HEK293T (cell line): ENCODE measurements at places on chromosomes 7 and 10.

- no peak for DNase-seq
These were observed 427.8 kb downstream of the CALN1 start for GRCh38 chr7:71984348-71984747.

DNA sequence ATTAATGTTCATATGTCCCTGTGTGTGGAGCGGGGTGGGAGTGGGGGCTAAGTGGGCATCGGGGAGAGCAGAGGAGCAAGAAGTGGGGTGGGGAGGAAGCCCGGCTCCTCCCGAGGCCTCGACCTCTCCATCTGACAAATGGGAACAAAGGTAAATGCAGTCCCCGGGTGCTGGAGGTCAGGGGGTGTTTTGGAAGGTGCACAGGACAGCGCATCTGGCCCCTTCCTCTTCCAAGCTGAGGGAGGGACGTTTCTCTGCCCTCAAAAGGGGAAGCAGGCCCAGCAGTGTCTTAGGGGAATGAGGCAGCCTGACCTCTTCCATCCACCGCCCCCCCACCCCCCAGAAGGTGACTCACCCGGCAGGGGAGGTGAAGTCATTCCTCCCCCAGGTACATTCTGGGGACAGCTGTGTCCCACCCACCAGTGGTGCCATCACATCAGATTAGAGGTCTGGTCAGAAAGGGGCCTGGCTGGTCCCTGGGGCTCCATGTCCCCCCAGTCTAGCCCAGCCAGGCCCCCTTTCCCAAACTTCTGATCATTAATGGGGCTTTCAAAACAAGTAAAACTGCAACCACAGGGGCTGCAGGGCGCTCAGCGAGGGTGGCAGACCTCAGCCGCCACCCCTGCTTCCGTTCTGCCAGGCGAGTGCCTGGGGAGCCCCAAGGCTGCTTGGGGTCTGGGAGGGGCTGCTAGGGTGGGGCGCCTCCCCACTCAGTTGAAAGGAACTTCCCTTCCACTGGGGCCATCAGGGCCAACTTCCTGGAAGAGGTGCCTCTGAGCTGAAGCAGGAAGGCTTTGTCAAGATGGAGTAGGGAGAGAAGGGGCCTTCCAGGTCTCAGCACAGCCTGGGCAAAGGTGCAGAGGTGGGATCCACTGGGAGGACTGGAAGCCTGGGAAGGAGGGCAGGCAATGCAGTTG lies 10.8 kb downstream of the LFNG start:
- DNase-seq, result no peak

GRCh38 chr10:72126184-72126871 lies 38.0 kb upstream of the SPOCK2 start:
- DNase-seq, result no peak

GRCh38 chr7:25408012-25408687 lies 179.9 kb upstream of the NPVF start:
- no peak for DNase-seq

GRCh38 chr10:114367351-114368056 lies 36.8 kb downstream of the AFAP1L2 start:
- no peak for DNase-seq
